Non-pigmented ciliary epithelial cell (primary cell): ENCODE measurements at places on chromosomes 4 and X.

DNA sequence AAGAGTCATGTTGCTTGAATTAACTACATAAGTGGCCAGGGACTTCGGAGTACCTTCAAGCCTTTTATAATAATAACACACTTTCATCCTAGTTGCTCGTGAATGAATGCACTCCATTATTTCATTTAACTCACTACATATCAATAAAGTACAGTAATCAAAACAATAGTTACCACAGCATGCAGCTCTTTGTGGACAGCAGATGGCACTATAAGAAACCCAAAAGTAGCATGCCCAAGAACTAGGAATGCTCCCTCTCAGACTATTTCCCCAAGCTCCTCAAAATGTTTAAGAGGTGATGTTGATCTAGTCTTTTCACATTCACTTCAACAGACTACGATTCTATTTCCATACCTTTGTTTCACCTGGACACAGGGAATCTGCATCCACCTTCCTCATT is 500.8 kb upstream of the DIAPH2 start:
- DNase-seq: no peak

- DNase-seq: no peak
Measured at GRCh38 chr4:34010751-34011519, 2233.4 kb downstream of the ARAP2 start.

- DNase-seq: no peak
Measured at GRCh38 chrX:126886997-126887396, 67.5 kb downstream of the PRR32 start.

DNA sequence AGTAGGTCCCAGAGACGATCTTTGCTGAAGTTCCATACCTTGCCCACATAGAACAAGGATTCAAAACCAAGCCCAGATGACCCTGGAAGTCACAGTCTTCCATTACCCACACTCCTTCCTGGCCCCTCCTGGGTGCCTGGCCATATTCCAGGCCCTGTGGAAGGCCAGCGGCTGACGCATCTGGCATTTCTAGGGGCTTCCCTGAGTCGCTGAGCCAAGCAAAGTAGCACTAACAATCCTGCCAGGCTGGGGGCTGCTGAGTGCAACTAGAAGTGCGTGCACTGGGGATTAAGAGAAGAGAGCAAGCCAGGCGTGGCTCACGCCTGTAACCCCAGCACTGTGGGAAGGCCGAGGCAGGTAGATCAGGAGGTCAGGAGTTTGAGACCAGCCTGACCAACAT is 175.2 kb upstream of the CPEB2 start:
- no peak for DNase-seq

- DNase-seq: no peak
Measured at GRCh38 chr4:64156253-64156652, 253.0 kb downstream of the TECRL start.

- DNase-seq: no peak
Measured at GRCh38 chr4:138775890-138776289, 239.7 kb upstream of the NOCT start.

GRCh38 chr4:165810726-165811125 is 62.3 kb upstream of the TLL1 start:
- DNase-seq: no peak

DNA sequence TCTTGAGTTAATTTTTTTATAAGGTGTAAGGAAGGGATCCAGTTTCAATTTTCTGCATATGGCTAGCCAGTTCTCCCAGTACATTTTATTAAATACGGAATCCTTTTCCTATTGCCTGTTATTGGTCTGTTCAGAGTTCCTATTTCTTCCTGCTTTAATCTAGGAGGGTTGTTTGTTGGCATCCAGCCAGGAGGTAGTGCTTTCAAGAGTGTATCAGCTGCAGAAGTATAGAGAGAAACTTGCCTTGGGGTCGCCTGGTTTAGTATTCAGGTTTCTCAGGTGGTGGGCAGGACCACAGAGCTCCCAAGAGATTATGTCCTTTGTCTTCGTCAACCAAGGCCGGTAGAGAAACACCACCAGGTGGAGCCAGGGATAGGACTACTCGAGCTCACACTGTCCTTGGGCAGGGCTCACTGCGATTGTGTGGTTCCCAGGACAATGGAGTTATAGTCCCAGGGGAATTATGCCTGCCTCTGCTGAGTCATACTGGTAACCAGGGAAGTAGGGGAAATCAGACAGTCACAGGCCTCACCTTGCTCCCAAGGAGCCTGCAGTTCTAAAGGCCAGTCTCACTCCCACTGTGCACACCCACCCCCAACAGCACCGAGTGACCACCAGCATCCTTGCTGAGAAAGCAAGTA is 168.1 kb downstream of the VSIG4 start:
- no peak for DNase-seq

DNA sequence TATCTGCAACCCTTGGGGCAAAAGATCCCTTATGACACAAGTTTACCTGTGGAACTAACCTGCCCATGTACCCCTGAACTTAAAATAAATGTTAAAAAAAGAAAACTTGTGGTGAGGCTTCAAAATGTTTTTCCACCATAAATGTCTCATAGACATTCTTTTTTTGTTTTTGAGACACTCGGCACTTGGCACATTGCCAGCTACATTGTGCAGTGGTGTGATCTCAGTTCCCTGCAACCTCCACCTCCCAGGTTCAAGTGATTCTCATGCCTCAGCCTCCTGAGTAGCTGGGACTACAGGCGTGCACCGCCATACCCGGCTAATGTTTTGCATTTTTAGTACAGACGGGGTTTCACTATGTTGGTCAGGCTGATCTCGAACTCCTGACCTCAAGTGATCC is 528.9 kb upstream of the CXorf51A start:
- no peak for DNase-seq

GRCh38 chrX:130060122-130061069 is 49.9 kb downstream of the ELF4 start:
- DNase-seq: no peak

DNA sequence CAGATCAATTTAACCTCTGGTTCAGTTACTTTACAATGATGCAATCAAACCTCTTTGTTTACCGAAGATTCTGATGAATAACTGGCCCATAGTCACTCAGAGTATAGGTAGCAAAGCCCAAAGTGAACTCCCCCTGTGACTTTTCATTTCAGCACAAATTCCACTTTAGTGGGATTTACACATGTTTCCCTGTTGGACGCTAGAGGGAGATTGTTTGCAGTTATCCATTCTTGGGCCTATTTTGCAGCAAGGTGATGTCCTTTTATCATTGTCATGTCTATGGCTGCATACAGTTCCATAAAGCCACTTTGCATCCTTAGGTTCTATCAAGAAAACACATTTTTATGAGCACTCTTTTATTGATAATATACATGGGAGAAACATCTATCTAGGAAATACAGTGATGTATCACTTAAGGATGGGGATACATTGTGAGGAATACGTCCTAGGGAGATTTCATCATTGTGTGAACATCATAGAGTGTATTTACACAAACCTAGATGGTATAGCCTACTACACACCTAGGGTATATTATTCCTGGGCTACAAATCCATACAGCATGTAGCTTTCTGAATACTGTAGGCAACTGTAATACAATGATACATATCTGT is 14.5 kb upstream of the DKK2 start:
- DNase-seq: no peak

GRCh38 chr4:73734530-73735001 is 5.8 kb upstream of the CXCL8 start:
- no peak for DNase-seq

DNA sequence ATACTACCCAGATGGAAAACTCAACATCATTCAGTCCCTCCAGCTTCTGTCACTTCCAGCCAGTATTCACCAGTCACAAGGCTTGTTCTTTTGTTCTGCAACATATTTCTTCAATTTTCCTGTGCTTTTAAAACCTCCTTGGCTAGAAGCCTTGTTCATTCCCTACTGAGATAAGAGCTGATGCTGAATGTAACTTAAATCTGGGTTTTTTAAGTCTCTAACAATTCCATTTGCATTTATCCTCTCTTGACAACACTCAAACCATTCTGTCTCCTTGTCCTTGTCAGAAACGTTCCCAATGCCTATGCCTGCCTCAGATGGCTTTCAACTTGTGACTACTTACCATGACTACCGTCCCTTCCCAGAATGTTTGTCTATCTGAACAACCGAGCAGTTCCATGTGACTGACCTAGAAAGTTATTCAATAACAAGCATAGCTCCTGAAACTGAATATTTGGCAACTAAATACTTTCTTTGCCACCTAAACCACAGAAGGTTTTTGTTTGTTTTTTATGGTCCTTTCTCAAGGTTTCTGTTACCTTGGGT is 682.9 kb upstream of the GALNTL6 start:
- DNase-seq: no peak

GRCh38 chr4:13215560-13215959 is 268.6 kb downstream of the RAB28 start:
- no peak for DNase-seq

DNA sequence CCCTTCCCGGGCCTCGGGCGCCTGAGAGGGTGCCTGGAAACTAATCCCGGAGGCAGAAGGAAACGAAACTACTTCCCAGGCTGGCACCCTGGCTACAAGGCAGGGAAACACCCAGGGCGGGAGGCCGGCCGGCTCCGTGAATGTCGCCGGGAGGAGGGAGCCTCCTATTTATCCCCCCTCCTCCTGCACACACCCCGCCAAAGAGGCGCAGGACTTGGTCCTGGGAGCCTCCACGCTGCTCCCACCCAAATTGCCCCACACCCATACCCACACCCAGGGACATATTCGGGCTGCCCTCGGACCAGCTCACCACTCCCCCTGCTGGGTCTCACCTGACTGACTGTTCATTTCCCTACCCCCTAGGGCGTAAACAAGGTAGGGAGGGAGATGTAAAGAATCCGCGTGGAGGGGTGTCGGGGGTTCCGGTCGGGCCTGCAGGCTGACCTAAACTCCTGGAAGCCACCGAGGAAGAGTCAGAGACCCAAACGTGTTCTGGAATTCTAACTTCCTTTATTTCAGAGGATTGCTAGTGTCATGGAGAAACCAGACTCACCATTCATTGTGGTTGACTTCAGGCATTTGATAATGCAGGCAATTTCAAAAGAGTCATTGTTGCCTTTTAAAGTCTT is at the start of gene BTC:
Gene BTC (minus strand): TSS at position 142 of the 629 bp plus-strand sequence. CDS start 198 bp downstream, outside the sequence.
- no peak for DNase-seq

- no peak for DNase-seq
Measured at GRCh38 chr4:136203199-136203598, 1329.1 kb downstream of the PCDH18 start.
